ENCODE measurements at places on chromosomes 13 and 19.

DNA sequence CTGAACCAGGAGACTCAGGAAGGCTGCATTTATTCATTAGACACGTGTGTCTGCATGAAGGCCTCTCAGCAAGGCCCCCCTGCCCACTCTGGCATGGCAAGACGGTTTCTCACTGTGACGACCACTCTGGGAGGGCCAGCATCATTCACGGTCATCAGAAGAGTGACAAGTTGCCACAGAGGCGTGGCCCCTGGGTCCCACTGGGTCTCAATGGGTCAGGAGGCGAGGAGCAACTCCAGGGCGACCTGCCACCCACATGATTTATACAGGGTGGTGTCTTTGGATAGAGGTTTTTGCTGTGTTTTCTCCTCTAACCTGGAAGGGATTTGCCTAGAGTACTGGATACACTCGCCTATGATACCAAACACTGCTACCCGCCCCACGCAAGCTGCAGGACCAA, 60.7 kb downstream of the KLF2 start:
- no peak for DNase-seq

DNA sequence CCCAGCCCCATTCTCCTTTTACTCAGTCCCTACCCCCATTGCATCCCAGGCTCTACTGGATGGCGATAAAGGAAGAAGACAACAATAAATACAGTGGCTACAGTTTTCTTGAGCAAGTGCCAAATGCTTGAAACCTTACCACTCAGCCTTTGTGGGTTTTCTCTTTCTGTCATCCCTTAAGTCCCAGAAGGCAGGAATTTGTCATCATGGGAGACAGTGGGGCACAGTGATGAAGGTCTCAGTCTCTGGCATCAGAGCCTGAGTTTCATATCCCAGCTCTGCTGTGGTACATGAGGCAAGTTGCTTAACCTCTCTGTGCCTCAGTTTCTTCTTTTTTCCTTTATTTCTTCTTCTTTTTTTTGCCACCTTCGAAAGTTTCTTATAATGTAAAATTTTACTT, 5.1 kb upstream of the COMP start:
- DNase-seq: no peak

- DNase-seq: no peak
Measured at GRCh38 chr19:2724148-2724557, 3.0 kb upstream of the DIRAS1 start.

DNA sequence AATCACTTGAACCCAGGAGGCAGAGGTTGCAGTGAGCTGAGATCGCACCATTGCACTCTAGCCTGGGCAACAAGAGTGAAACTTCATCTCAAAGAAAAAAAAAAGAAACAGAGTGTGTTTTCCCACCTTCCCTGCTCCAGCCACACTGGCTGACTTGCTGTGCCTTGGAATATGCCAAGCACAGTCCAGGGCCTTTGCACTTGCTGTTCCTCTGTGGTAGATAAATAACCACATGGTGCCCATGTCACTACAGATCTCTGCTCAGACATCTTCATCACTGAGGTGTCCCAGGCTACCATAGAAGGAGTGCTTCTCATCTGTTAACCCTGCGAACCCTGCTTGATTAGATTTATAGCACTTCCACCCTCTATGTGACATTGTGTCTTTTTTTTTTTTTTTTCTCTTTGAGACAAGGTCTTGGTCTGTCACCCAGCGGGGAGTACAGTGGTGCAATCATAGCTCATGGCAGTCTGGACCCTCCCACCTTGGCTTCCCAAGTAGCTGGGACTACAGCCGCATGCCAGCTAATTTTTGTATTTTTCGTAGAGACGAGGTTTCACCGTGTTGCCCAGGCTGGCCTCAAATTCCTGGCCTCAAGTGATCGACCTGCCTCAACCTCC, 10.4 kb downstream of the SMARCA4 start:
- no peak for DNase-seq

GRCh38 chr19:18001777-18002345, 6.1 kb upstream of the ARRDC2 start:
- peak; percentile 29 for DNase-seq
